ENCODE measurements at places on chromosomes 1 and 21. TPM values are rescaled to one million over a fixed set of nuclear protein-coding genes. Genes with fewer than 3 reads are reported as not detected.

DNA sequence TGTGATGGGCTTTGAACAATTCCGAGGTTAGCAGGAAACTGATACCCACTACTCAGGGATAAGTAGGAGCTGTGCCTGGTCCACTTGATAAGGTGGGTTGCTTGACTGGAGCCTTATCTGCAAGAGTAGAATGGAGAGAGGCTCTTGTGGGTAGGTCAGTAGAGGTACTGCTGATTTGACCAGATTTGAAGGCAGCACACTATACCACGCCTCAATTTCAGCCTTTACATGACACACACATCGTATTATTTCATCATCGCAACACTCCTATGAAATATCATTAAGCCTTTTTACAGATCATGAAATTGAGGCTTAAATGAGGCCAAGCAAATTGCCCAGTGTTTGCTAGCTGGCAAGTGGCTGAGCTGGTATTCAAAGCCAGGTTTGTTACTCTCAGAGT, 69.6 kb downstream of the KCNJ15 start:
- no peak for DNase-seq

DNA sequence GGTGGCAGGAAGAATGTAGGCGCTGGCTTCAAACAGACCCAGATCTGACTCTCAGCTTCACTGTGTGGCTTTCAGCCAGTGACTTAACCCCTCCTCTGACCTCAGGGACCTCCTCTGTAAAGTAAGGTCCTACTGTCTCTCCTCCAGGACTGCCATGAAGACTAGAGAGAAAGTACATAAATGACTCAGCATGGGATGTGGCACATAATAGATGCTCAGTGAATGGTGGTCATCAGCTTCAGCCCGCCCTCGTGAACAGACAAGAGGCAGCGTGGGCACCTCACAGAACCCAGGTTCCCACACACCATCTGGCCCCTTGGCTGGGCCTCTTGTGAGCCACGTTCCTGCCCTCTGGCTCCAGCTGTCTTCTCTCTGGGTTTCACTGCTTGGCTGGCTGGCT, 126.0 kb downstream of the SYF2 start:
- DNase-seq = no peak

MCOLN3 gene
- total RNA-seq = 6.6 TPM

DNA sequence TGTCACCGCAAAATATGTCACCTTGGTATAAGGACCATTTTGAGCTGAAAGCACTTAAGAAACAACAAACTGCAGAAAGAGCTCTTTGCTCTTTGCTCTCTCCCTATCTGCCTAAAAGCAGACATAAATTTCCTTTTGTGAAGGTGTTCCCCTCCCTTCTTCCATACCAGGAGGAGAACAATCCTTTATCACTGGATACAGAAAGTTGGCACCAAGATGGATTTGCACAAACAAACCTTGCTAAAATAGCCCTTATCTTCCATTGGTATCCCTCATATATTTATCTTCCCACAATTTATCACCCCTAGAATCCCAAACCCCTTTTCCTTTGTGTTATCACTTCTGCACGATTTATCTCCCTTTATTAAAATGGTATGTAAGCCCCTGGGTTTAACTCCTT, 51.4 kb downstream of the DPYD start:
- DNase-seq = no peak

SLC2A5 gene
- total RNA-seq = 1.9 TPM

GRCh38 chr1:40495315-40495903, 13.2 kb upstream of the EXO5 start:
- DNase-seq = no peak

DNA sequence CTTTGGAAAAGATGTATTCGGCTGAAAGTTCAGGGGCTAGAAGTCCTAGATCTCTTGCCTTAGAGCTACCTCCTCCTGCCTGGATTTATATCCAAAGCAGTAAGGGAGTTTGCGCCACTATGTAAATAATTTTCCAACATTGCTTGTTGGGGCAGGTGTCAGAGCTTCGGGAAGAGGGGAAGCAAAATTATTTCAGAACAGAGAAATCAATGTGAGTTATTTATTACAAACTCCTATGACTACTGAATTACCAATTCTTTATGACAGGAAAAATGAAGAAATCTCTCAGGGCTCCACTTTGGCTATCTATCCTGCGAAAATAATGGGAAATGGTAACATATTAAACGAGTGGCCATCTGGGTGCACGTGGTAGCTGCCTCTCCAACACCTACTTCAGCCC, at the start of gene CRP:
CRP (minus strand) TSS at position 61 of the 400 bp plus-strand sequence. CDS start 104 bp downstream, outside the sequence.
- DNase-seq = no peak

- DNase-seq = no peak
Measured at GRCh38 chr21:26406526-26406925, 166.6 kb downstream of the CYYR1 start.

- DNase-seq = no peak
Measured at GRCh38 chr1:155002464-155003226, at the start of gene ZBTB7B. Gene ZBTB7B, plus strand, starts transcription at chr1:155002802. Its CDS starts 11,859 bp downstream, at chr1:155014661.

- DNase-seq = no peak
Measured at GRCh38 chr21:32003411-32003810, 130.6 kb downstream of the HUNK start.

MYBPH gene
- total RNA-seq = not detected

TRIM67 gene
- not detected for total RNA-seq

TNFRSF9 gene
- not detected for total RNA-seq

LRRN2 gene
- total RNA-seq = 13.0 TPM

DNA sequence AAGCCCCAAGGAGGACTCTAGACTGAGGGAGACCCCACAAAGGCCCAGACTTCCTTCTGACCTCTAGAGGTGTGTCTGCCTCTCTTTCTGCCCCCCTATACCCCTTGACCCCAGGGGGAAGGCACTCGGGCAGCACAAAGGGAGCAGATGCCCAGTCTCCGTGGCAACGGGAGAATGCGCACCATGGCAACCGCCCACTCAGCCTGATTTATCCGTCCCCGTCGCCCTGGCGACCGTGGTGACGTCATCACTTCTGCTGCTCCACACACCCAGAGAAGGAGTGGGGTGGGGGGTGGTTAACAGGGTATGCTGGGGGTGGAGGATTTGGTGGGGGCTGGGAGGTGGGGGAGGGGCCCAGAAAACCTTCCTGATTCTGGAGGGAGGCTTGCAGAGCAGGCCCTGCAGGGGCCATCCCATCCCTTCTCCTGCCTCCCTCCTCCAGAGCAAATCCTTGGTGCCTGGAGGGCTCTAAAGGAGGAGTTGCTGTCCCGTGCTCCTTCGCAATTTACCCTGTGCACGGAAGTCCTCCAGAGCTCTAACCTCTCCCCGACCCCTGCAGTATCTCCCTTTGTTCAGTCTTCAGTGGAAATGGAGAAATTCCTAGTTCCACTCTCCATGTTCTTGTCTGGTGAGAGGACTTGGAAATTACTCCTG, 6.3 kb downstream of the CELF3 start:
- DNase-seq = no peak

HSD3B2 gene
- not detected for total RNA-seq

DNA sequence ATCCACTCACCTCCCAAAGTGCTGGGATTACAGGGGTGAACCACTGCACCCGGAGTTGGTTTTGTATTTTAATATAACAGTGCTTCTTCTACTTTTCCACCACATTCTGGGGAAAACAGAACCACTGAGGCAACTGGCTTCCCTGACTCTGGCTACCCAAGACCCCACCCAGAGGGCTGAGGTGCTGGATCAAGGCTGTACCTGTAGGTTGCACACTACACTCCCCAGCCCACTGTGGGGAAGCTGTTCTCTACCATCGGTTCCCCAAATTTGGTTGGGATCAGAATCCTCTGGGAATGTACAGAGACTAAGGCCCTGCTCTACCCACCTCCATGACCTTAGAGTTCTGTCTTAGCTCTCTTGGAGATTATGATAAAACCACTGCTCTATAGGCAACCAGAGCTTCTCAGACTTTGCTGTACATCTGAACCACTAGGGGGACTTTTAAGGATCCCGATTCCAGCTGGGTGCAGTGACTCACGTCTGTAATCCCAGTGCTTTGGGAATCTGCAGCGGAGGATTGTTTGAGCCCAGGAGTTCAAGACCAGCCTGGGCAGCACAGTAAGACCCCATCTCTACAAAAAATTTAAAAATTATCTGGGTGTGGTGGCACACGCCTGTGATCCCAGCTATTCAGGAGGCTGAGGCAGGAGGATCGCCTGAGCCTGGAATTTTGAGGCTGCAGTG, 51.6 kb downstream of the GNG4 start:
- DNase-seq = no peak

GRCh38 chr1:93839307-93839706, 39.7 kb downstream of the DNTTIP2 start:
- no peak for DNase-seq

LRRC39 gene
- total RNA-seq = 0.44 TPM

CRB1 gene
- total RNA-seq = 1.6 TPM

- DNase-seq = no peak
Measured at GRCh38 chr1:21590126-21590880, 78.9 kb downstream of the RAP1GAP start.

DNA sequence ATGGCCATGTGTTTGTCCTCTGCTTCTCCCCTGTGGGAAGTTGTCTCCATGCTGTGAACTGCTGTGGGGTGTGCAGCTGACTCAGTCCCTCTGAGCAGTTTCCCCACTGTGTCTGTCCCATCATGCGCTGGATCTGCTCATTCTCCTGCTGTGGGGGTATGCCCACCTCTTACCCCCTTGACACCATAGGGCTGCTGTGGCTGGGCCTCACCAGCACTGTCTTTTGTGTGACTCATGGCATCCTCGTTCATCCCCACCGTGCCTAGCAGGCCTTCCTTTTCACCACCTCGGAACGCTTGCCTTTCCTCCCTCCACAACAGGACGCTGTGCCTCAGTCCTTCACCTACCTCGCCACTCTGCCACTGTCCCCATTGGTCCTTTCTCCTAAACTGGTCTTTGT, 27.3 kb downstream of the VANGL2 start:
- no peak for DNase-seq

- DNase-seq = no peak
Measured at GRCh38 chr1:112712191-112712590, 2.9 kb downstream of the PPM1J start.

LCE1D gene
- total RNA-seq = not detected

Measured in tibial nerve (tissue), 4 donors.